ENCODE measurements at places on chromosomes 7 and 10.

DNA sequence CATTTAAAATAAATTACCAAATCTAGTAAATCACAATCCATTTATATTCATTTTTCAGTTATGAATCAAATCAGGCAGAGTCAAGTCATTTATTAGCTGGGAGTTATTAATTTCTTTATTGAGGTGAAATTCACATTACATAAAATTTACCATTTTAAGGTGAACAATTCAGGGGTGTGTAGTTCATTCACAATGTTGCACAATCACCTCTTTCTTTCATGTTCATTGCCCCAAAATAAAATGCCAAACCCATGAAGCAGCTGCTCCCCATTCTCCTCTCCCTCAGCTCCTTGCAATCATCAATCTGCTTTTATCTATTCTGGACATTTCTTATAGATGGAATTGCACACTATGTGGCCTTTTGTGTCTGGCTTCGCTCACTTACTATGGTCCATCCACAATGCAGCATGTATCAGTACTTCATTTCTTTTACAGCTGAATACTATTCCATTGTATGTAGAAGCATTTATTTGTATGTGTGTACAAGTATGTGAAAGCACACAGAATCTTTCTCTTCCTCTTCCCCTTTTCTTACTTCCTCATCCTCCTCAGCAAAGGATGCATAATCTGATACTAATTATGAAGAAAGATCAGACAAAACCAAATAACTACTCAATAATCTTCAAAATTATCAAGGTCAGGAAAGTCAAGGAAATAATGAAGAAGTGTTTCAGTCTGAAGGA, 60.6 kb downstream of the LMBR1 start:
- DNase-seq, result no peak

- no peak for DNase-seq
Observed at GRCh38 chr10:5566614-5567013, 41.9 kb downstream of the CALML3 start.

DNA sequence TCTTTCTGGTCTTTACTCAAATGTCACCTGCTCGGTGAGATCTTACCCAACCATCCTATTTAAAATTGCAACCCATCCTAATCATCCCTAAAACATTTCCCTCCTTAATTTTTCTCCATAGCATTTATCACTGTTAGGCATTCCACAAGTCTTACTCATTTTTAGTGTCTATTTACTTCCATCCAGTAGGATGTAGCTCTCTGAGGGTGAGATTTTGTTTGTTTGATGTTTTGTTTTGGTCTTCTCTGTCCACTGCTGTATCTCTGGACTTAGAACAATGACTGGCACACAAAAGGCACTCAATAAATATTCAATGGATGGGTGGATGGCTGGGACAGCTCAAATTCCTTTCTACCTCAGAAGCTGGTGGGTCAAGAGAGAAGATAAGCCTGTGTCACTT, 15.8 kb upstream of the DUSP5 start:
- no peak for DNase-seq

GRCh38 chr7:70572571-70572970, 559.4 kb upstream of the GALNT17 start:
- no peak for DNase-seq

DNA sequence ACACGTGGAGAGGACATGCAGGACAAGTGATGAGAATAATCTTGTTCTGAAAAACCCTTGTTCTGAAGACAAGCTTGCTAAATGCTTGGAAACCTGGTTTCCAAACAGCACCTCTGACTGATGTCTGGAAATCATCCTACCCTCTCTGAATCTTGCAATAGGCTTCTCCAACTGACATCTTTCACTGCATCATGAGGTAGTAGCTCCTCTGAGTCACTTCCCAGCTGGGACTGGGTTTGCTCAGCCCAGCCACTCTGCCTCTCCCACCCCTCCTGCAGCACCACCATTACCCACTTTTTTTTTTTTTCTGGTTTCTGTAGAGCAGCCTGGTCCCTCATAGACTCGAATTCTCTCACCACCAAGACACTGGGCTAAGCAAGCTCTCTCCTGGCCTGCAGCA, 919.8 kb downstream of the GRID1 start:
- DNase-seq, result no peak

DNA sequence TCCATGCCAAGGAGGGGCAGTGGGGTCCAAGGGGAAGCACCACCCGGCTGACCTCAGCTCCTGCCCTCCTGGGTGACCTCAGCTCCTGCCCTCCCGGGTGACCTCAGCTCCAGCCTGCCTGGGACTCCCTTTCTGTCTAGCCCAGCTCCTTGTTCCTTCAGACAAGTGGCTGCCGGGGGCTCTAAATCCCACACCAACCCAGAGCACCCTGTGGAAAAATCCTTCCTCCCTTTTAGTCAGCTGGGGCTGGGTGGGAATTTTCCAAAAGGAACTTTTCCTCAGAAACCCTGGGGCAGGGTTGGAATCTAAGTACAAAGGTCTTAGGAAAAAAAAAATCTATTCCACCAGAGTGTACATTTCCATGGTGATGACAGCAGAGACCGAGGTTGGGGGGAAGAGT, 36.3 kb downstream of the AKR1B1 start:
- no peak for DNase-seq

DNA sequence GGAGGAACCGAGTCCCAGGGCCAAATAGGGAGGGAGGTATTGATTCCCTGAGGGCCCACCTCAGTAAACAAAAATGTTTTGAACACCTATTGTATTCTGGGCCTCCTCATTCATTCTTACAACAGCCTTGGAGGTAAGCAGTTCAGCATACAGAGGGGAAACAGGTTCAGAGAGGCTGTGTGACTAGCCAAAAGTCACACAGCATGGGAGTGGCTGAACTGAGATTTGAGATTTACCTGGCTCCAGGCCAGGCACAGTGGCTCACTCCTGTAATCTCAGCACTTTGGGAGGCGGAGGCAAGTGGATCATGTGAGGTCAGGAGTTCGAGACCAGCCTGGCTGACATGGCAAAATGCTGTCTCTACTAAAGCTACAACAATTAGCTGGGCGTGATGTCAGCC, 107.2 kb downstream of the TMEM130 start:
- DNase-seq, result no peak

DNA sequence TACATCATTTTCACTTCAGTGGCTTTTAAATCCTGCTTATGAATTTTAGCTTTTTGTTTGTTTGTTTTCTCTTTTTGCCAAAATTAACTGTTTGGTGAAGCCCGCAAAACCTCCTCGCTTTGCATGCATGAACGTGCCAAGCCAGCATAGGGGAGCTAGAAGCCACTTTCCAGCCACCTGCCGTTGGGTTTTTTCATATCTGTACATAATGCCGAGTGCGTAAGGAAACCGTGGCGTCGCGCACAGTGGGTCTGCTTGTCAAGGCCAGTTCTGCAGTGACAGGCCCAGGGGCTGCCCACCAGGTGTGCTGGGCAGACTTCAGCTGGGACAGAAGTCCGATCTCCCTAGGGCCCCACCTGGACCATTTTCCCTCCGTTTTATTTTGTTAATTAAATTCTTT, 41.1 kb downstream of the WIPI2 start:
- DNase-seq, result no peak

GRCh38 chr7:4734587-4735345, 40.7 kb upstream of the AP5Z1 start:
- no peak for DNase-seq

GRCh38 chr10:14474656-14475055, 143.9 kb upstream of the FRMD4A start:
- no peak for DNase-seq

DNA sequence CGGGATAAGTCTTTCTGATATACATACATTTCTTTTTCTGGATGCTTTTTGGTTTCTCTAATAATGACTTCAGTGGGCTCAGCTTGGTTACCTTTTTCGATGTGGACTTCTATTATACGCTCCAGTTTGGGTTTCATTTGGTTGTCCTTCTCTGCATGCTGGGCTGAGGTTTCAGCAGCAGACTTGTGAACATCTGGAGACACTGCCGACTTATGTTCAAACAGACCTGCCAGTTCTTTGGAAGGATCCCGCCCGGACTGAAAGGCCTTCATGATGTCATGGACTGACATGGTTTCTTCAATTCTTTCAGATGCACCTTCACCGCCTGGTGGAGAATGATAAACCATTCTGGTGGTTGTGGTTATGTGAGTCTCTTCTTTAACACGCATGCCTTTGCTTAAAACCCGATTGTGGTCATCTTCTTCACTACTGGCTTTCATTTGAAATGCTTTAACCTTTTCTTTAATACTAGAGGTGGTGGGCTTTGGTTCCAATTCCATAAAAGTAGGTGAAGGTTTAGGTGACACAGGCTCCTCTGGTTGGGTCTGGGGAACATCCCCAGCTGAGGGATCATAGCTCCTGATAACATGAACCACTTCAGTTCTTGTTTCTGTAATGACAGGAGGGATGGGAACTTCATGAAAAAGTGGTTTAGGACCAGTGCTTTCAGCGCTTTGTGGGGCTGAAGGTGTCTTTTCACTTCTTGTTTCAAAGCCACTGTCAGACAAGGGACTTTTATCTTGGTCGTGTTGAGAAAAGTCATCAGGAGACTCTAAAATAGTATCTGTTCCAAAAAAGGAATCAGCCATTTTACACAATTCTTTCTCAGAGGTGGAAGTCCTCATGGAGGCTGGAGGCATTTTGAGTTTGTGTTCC, 167.7 kb upstream of the CCDC6 start:
- DNase-seq, result no peak

- DNase-seq, result no peak
Observed at GRCh38 chr10:71981876-71982230, 17.7 kb downstream of the CHST3 start.

DNA sequence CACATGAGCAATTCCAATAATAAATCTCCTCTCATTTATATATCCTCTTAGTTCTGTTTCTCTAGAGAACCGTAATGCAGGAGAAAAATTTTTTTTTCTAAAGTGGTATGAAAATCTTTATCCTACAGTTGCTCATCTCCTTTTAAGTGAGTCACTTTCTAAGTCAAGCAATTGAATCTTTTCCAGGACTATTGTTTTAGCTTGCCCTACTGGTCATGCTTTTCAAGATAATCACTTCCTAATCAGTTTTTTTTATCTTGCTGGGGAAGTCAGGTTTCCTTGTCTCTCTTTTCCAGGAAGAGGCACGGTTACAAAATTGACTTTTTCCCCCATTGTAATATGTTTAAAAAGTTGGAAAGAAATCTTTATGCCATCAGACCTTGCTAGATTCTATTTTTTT, 44.0 kb downstream of the INPP5F start:
- no peak for DNase-seq

DNA sequence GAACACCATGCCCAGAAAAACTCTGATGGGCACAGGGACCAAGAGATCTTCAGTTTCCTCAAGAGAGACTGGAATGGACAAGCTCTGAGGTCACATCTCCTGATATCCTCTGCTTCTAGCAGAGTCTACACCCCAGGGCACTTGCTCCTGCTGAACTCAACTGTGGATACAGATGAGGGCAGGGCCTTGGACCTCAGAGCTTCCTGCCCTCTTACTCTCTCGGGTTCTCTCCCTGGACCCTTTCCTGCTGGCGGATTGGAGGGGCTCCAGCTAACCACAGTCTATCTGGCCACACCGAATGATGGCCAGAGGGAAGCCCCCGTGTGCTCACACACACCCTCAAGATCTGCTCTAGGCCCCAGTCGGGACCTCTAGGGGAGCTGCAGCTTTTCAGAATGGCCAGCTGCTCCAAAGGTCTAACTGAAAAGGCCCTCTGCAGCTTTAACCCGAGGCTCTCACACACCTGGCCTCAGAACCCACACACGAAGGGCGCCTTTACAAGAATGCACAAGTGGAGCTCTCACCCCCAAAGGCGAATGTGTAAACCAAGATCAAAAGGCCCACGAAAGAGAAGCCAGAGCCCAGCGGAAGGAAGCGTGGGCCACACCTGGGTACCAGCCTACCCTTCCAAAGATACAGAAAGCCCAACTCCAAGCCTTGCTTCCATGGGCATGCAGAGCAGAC, 65.5 kb downstream of the FAM53B start:
- no peak for DNase-seq

- DNase-seq, result no peak
Observed at GRCh38 chr10:126930131-126930882, 25.1 kb downstream of the DOCK1 start.

- no peak for DNase-seq
Observed at GRCh38 chr7:157962458-157963306, 624.9 kb downstream of the PTPRN2 start.

GRCh38 chr7:94050046-94050445, 45.9 kb upstream of the BET1 start:
- DNase-seq, result no peak

DNA sequence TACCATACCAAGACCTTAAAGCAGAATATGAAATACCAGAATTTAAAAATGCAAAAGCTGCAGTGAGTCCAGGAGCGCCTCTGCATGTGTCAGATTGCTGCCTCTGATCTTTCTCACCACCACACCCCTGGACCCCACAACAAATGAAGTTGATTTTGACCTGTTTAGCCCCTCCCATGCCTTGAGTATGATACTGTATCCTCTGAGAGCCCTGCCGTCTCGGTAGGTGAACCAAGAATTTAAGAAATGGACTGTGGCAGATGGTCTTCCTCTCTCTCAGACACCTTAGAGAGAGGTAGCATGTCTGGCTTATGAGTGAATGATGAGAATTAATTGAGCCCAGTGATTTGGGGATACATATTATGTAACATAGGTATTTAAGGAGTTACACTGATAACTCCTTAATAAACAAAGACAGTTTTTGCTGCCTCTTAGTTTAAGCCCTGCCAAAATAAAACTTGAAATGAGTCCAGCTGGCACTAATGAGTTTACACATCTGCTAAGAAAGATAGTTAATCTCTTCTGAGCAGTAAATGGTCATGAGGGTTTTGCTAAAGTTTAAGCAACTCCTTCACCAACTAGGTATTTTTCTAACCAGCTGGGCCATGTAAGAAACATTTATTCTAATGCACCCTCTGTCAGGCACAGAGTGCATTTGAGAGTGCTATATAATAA, 4.5 kb upstream of the TFPI2 start:
- DNase-seq, result no peak

DNA sequence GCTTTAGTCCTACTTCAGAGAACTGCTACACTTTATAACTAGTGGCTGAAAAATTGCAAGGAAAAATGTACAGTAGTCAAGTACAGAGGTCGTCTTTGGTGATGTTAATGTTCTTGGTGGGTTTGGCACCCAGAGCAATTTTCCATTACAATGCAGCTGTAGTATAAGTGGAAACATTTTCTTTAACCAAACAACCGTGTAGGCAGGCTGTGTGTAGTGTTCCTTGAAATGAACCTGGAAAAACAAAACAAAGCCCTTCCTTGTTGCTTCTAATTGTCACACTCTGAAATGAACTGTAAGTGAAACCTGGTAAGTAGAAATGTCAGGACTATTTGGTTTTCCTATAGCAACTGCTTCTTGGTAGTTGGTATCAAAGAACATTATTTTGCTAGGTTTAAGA, 256.9 kb downstream of the MDFIC start:
- DNase-seq, result no peak

DNA sequence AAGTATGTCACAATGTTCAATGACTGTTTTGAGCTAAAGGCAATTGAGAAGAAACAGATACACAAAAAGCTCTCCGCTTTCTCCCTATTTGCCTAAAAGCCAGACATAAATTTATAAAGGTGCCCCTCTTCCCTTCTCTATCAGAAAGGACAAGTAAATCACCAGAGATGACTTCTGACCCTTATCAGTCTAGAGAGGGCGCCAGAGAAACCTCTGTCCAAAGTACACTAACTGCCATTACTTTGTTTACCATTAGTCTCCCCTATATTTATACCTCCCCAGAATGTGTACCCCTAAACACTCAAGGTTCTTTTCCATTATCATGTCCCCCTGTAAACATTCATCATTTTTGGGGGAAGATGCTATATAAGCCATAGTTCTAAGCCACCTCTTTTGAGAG, 49.3 kb downstream of the TPK1 start:
- DNase-seq, result no peak

- no peak for DNase-seq
Observed at GRCh38 chr10:6314620-6315205, 112.0 kb downstream of the PFKFB3 start.

GRCh38 chr7:70654979-70655378, 477.0 kb upstream of the GALNT17 start:
- no peak for DNase-seq

- no peak for DNase-seq
Observed at GRCh38 chr7:129053938-129054437, 923 bp downstream of the TNPO3 start.

Measured in stimulated activated CD4-positive, alpha-beta T cell treated with anti-CD3 and anti-CD28 coated beads, Interleukin-1b, Interleukin-23, amount 100 ng/mL, for 1 hour (primary cell).